Cerebellum (tissue), 4 donors: ENCODE measurements at places on chromosomes 1 and 21.

- DNase-seq: no peak
Observed at GRCh38 chr1:85282424-85282823, 6.0 kb upstream of the BCL10 start.

DNA sequence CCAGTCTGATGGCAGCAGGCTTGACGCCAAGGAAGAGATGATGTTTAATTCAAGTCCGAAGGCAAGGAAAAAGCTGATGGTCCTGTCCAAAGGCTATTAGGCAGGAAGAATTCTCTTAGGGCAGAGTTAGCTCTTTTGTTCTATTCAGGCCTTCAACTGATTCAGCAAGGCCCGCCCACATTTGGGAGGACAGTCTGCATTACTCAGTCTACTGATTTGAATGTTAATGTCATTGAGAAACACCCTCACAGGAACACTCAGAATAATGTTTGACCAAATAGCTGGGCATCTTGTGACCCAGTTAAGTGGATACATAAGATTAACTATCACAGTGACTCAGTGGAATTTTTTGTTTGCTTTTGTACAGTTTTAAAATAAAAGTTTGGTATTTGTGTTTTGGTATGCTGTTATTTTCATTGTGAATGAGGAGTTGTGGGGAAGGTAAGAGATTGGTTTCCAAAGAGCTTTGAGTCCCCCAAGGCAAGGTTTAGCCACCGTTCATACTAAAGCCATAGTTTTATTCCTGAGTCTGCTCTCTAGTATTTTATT is 1.7 kb upstream of the ZNF691 start:
- DNase-seq: no peak

- no peak for DNase-seq
Observed at GRCh38 chr21:14572204-14572780, 26.2 kb upstream of the SAMSN1 start.

DNA sequence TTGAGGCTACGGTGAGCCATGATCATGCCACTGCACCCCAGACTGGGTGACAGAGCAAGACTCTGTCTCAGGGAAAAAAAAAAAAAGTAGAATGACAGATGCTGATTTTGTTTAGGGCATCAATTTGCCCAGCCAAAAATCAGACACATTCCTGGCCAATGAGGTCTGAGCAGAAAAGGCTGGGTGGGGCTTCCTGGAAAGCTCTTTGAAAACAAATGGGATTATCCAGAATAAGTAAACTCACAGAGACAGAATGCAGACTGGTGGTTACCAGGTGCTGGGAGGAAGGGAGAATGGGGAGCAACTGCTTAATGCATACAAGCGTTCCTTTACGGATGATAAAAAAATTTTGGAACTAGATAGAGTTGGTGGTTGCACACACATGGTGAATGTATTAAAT is 10.1 kb upstream of the CITED4 start:
- DNase-seq: no peak

GRCh38 chr1:64823691-64824476 is 79.0 kb downstream of the RAVER2 start:
- peak; percentile 75 for DNase-seq

- no peak for DNase-seq
Observed at GRCh38 chr1:87093286-87093685, 178.9 kb downstream of the HS2ST1 start.

DNA sequence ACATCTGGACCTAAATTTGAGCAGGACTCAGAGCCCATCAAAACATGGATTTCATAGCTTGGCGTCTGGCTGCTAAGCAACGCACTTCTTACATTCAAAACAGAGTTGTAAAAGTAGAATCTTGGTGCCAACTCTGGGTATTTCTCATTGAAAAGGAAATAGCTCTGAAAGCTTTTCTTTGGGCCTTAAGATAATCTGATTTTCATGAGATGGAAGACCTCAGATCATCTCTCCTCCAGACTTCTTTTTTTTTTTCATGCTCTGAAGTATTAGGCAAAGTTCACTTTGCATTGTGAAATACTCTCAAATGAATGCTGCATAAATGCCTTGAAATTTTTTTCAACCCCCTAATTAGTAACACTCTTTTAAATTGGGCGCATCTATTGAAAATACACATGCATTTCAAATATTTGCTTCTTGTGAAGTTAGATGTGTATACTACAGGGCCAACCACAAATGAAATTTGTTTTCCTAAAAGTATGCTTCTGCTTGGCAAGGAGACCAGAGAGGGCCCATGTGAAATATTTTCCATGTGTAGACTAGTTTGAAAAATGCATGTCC is 4.2 kb downstream of the ADAMTS5 start:
- no peak for DNase-seq

DNA sequence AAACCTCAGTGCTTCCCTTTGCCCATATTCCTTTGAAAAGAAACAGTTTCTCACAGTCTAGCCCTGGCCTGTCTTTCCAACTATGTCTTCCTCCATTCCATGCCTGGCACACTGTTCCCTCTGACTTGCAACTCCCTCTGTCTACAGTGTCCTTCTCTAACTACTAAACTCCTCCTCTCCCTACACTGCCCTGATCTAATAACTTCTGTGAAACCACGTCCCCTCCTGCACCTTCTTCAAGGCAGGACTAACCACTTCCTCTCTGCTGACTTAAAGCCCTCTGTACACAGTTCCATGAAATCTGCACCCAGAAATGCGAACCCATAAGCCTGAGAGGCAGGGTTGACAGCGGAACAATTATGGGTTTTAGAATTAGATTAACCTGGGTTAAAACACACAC is 62.2 kb upstream of the ATP1B1 start:
- no peak for DNase-seq

DNA sequence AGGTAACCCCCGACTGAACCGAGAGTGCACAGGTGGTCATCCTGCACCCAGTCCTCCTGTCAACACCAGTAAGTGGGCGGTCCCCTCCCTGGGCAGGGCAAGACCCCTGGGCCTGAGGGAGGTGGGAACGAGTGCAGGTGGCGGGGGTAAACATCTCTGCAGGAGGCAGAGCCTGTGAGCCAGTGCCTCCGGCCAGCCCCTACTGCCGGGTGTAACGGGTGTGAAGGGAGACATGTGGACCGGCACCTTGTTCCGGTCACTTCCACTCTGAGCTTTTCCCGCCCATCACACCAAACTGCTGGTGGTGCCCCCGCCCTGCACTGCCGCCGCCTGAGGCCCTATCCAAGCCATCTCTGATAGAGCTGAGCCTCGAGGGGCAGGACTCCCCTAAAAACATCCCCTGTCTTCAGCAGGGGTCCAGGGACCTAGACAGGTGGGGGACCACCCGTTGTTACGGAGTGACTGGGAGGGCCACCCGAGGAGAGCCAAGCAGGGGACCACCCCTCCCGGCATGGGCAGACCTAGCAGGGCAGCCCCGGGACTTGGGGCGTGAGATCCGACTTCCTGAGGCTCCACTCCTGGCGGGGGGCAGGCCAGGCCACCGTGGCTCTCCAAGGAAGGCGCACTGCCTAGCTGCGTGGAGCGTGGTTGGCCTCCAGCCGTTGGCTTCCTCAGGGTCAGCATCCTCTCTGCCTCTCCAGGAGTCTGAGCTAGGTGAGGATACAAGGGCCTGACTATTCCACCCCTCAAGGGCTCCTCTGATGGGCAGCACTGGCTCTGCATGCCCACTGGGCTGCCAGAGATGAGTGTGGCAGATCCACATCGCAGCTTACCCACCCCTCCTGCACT is 43.8 kb upstream of the LBR start:
- no peak for DNase-seq

- no peak for DNase-seq
Observed at GRCh38 chr1:37951041-37951782, 4.4 kb upstream of the INPP5B start.

GRCh38 chr1:68720476-68720875 is 223.6 kb upstream of the DEPDC1 start:
- no peak for DNase-seq

- DNase-seq: peak; percentile 65
Observed at GRCh38 chr1:190578017-190578416, 100.4 kb upstream of the BRINP3 start.

GRCh38 chr21:42567214-42567555 is 53.5 kb downstream of the SLC37A1 start:
- no peak for DNase-seq

GRCh38 chr1:94527447-94528031 is 14.0 kb downstream of the F3 start:
- peak; percentile 17 for DNase-seq

GRCh38 chr21:32007456-32007855 is 134.6 kb downstream of the HUNK start:
- DNase-seq: no peak

- no peak for DNase-seq
Observed at GRCh38 chr1:203557390-203557789, 63.4 kb downstream of the OPTC start.

GRCh38 chr1:71843012-71843411 is 439.3 kb downstream of the NEGR1 start:
- no peak for DNase-seq

DNA sequence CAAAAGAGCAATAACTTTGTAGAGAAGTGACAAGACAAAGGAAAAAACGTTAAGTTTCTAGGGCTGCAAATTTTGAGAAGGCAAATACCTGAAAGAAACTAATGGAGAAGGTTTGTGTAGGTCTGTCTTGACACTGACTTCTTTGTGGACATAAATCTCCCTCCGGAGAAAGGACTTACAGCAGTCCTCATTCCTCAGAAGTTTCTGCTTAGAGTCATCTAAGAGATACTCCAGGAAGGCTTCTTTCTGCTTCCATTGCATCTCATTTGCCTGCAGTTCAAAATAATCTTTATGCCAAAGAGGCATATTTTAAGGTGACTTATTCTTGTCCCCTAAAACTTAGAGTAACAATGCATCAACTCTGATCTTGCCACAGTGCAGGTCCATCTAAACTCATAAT is 4.4 kb upstream of the C4BPB start:
- no peak for DNase-seq

DNA sequence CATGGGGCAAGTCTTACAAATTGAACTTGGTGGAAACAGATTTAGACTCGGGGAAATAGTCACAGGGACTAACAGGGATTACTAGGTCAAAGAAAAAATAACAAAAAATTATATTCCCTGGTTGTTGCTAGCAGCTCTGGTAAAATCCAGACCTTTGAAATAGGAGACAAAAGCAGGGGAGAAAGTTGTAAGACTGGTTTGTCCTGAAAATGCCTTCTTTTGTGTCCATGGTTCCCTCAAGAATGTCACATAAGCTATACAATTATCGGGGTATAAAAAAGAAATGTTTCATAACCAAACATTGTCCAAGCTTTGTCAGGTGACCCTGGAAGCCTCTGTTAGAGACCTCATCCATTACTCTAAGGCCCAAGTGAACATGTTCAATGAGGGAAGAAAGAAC is 33.1 kb downstream of the KIAA0319L start:
- no peak for DNase-seq

DNA sequence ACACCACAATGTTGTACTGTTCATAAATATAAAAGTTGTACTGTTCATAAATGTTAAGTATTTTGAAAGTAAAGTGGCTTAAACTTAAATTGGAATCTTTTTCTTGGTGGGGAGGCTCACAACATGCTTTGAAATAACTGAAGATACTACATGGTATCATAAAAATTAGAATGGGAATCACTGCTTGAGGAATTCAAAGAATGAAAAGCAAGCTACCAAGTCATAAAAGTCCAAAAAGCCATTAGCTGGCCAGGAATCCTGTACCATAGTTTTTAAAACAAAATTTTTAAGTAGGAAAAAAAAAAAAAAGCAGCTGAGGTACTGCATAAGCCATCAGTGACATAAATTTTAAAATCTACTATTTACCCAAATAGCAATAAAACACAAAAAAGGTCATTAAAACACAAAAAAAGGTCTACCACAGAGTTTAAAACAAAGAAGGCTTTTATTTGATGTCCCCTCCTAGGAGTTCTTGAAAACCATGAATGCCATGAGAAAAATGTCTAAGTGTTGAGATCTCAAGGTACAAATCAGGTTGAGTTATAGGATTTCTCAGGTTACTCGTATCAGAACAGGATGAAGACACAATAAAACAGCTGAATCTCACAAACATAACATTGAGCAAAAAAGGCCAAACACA is 8.6 kb downstream of the ZZZ3 start:
- DNase-seq: no peak

GRCh38 chr1:44835738-44836675 is 7.0 kb downstream of the PTCH2 start:
- peak; percentile 82 for DNase-seq

DNA sequence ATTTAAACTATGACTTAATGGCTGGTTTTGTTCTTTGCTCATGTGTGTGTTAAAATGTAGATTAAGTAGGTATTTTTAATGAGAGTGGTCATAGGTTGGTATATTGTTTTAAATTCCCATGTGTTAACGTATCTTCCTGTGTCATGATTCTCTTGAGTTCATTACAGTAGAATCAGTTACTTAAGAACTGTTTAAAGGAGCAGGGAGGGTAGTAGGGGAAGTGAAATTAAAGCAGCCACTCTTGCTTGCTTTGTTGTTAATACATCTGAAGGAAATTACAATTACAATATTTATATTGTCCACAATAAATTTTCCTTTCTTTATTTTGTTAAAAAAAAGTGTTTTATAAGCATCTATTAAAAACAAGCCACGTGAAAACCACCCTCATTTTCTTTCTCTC is 119.2 kb upstream of the KIAA1614 start:
- DNase-seq: no peak

GRCh38 chr1:68600049-68600661 is 103.3 kb upstream of the DEPDC1 start:
- DNase-seq: no peak

DNA sequence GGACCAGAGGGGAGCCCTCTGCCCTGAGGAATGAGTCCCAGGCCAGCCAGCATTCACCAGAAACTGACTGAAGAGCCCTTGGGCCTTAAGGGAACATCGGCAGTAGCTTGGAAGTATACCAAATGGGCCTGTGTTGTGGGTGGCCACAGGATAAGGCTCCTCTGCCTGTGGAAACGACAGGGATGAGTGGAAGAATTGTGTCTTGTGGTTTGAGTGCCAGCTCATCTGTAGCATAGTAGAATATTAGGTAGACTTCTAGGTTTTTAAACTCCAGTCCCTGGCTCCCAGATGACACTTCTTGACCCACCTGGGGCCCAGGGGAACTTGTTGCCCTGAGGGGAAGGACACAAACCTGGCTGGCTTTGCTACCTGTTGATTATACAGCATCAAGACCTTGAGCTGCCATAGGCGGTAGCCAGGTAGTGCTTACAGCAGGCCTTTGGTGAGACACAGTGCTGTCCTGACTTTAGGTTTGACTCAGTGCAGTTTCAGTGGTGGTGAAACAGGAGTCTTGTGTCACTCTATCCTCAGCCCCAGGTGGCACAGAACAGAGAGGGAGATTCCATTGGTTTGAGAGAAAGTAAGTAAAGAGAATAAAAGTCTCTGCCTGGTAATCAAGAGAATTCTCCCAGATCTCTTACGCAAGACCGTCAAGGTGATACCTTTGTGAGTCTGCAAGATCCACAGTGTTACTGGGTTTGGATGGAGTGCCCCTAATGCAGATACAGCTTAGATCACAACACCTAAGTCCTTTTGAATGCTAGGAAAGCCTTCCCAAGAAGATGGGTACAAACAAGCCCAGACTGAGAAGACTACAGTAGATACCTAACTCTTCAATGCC is 50.2 kb downstream of the RABGAP1L start:
- no peak for DNase-seq

DNA sequence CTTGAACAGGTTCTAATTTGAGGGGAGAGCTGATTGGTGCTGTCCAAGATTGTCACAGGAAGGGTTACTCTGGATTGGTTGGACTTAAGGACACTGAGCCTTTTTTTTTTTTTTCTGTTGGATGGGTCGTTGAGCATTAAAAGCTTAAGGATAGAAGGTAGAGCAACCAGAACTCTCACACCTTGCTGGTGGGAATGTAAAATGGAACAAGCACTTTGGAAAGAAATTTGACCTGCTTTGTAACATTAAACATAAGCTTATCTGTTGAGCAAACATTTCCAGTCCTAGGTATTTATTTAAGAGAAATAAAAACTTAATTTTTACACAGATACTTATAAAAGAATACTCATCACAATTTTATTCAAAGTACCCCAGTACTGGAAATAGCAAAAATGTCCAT is 29.8 kb upstream of the PLA2G2A start:
- DNase-seq: no peak
